Placental epithelial cell (primary cell): ENCODE measurements at places on chromosomes 6 and 20. TPM values are rescaled to one million over a fixed set of nuclear protein-coding genes. Genes with fewer than 3 reads are reported as not detected.

DEFB112 gene
- total RNA-seq, result not detected in 2 replicates

GMPR gene
- 3.7 and 5.1 TPM in 2 replicates for total RNA-seq

SLC26A8 gene
- total RNA-seq, result not detected in 2 replicates

ADGRF5 gene
- 6.7 and 13.7 TPM in 2 replicates for total RNA-seq

SLC35B2 gene
- total RNA-seq, result 57.7 and 93.8 TPM in 2 replicates

MDFI gene
- 223 and 402 TPM in 2 replicates for total RNA-seq

CEP162 gene
- 4.0 and 10.2 TPM in 2 replicates for total RNA-seq

RBL1 gene
- 4.3 and 6.1 TPM in 2 replicates for total RNA-seq
